ENCODE measurements at places on chromosomes 2 and 18. TPM values are rescaled to one million over a fixed set of nuclear protein-coding genes. Genes with fewer than 3 reads are reported as not detected.

GRCh38 chr18:837922-838321, 25.9 kb upstream of the YES1 start:
- H3K27me3 ChIP-seq = no peaks in the 10 kb centered on the region
- H3K36me3 ChIP-seq = no peaks in the 10 kb centered on the region
- H3K27ac ChIP-seq = no peak overlapping the region
- peaks cover 2% of the 10 kb centered on the region for H3K4me1 ChIP-seq

GRCh38 chr18:8792688-8793316, 87.4 kb downstream of the MTCL1 start:
- no peak overlapping the region for H3K27ac ChIP-seq
- H3K4me3 ChIP-seq = no peak overlapping the region
- H3K27me3 ChIP-seq = no peaks in the 10 kb centered on the region
- peaks cover 31% of the 10 kb centered on the region for H3K4me1 ChIP-seq
- H3K36me3 ChIP-seq = peaks cover 36% of the 10 kb centered on the region

The CHRND gene
- not detected for total RNA-seq

GRCh38 chr18:12408247-12408869, 629 bp downstream of the PRELID3A start:
- peak overlapping the region; percentile 86 for H3K27ac ChIP-seq
- peaks cover 18% of the 10 kb centered on the region for H3K4me1 ChIP-seq
- H3K36me3 ChIP-seq = no peaks in the 10 kb centered on the region

The CD8B2 gene
- not detected for total RNA-seq
